ENCODE measurements at places on chromosomes 13 and 19. TPM values are rescaled to one million over a fixed set of nuclear protein-coding genes. Genes with fewer than 3 reads are reported as not detected.

- no peak for DNase-seq
- no peaks in the 10 kb centered on the region for H3K27me3 ChIP-seq
- H3K4me1 ChIP-seq: no peaks in the 10 kb centered on the region
- H3K27ac ChIP-seq: no peak overlapping the region
- no peaks in the 10 kb centered on the region for H3K36me3 ChIP-seq
These were observed 378.4 kb downstream of the KCNRG start for GRCh38 chr13:50393628-50394027.

- H3K27ac ChIP-seq: no peak overlapping the region
- H3K4me3 ChIP-seq: peak overlapping the region; percentile 71
- H3K27me3 ChIP-seq: peaks cover 32% of the 10 kb centered on the region
- H3K4me1 ChIP-seq: peaks cover 11% of the 10 kb centered on the region
These were observed 3.5 kb upstream of the ZFP82 start for GRCh38 chr19:36421749-36422481.

- H3K4me3 ChIP-seq: no peak overlapping the region
- no peak overlapping the region for H3K27ac ChIP-seq
- no peak for DNase-seq
- H3K27me3 ChIP-seq: no peaks in the 10 kb centered on the region
These were observed 88.1 kb downstream of the POSTN start for GRCh38 chr13:37510441-37510840.

GRCh38 chr13:100184095-100184494 lies 95.2 kb downstream of the PCCA start:
- peaks cover 5% of the 10 kb centered on the region for H3K36me3 ChIP-seq
- DNase-seq: no peak
- H3K27ac ChIP-seq: no peak overlapping the region
- no peaks in the 10 kb centered on the region for H3K4me1 ChIP-seq

- no peaks in the 10 kb centered on the region for H3K4me1 ChIP-seq
- no peak overlapping the region for H3K4me3 ChIP-seq
- no peaks in the 10 kb centered on the region for H3K27me3 ChIP-seq
- no peak overlapping the region for H3K27ac ChIP-seq
- H3K36me3 ChIP-seq: peaks cover 31% of the 10 kb centered on the region
These were observed 42.0 kb upstream of the GGACT start for GRCh38 chr13:100630555-100630954.

GRCh38 chr19:11422163-11423065 lies 3.3 kb upstream of the RGL3 start:
- H3K4me1 ChIP-seq: peaks cover 48% of the 10 kb centered on the region
- peak; percentile 93 for DNase-seq
- peaks cover 8% of the 10 kb centered on the region for H3K27me3 ChIP-seq
- H3K27ac ChIP-seq: peak overlapping the region; percentile 97

DNA sequence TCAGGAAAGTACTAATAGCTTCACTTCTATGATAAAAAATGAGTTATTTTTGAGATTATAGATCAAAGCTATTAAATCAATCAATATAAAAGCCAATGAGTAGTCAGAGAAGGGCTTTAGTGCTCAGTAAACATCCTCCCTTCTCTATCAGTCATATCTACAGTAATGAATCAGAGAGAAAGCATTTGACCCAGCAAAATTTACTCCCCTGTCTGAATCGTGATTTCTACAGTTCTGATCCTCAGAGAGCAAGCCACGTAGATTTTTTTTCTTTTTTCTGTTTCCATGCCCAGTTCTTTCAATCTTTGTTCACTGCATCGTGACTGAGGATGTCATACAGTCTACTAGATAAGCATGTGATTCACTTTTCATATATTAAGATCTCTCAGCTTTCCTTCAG lies 16.2 kb upstream of the MBNL2 start:
- H3K4me1 ChIP-seq: no peaks in the 10 kb centered on the region
- H3K36me3 ChIP-seq: no peaks in the 10 kb centered on the region
- peaks cover 19% of the 10 kb centered on the region for H3K27me3 ChIP-seq
- no peak for DNase-seq

DNA sequence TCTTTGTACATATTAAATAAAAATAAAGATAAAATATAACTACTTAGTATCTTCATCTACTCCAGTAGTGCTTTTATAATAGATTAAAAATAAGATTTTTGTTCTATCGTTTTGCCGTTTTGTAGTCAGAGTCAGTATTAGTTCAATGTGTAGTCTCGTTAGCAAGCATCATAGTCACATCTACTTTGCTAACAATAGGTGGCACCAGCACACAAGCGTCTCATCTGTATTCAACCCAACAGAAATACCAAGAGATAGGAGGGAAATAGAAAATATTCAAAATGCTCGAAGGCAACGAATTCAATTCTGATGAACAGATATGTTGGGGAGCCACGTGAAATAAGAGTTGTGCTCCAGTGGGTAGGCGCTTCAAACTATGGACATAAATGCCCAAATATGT lies 21.4 kb upstream of the MICU2 start:
- H3K27me3 ChIP-seq: peaks cover 30% of the 10 kb centered on the region
- no peak overlapping the region for H3K4me3 ChIP-seq
- no peak for DNase-seq
- H3K36me3 ChIP-seq: no peaks in the 10 kb centered on the region
- H3K4me1 ChIP-seq: no peaks in the 10 kb centered on the region
- H3K27ac ChIP-seq: no peak overlapping the region

GRCh38 chr19:32537580-32537979 lies 43.4 kb upstream of the PDCD5 start:
- no peak overlapping the region for H3K4me3 ChIP-seq
- no peak overlapping the region for H3K27ac ChIP-seq
- DNase-seq: no peak

GRCh38 chr19:10503002-10503789 lies at the start of gene KEAP1:
Gene KEAP1, minus strand, starts transcription at chr19:10503356. Its CDS starts 3,323 bp downstream, at chr19:10500033.
- H3K4me3 ChIP-seq: peak within 1 kb of the TSS; percentile 95
- H3K27me3 ChIP-seq: no peaks in the 10 kb centered on the region
- no peak for DNase-seq
- H3K36me3 ChIP-seq: no peaks in the 10 kb centered on the region

DNA sequence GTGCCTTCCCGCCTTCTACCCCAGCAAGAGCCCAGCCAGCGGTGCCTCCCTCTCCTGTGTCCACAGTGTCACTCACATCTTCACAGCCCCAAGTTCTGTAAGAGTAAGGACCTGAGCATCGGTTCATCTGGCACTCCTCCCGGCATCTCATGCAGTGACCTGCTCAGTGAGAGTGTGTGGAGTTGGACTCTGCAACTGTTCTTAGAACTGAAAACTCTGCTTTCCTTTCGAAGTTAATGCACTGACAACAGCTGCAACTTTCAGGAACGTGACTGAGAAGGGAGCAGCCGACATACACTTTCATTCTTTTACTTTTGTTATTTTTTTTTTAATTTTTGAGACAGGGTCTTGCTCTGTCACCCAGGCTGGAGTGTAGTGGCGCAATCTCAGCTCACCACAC lies 41.2 kb downstream of the CEP89 start:
- H3K4me1 ChIP-seq: no peaks in the 10 kb centered on the region
- H3K4me3 ChIP-seq: no peak overlapping the region
- no peak for DNase-seq
- H3K27ac ChIP-seq: no peak overlapping the region

DNA sequence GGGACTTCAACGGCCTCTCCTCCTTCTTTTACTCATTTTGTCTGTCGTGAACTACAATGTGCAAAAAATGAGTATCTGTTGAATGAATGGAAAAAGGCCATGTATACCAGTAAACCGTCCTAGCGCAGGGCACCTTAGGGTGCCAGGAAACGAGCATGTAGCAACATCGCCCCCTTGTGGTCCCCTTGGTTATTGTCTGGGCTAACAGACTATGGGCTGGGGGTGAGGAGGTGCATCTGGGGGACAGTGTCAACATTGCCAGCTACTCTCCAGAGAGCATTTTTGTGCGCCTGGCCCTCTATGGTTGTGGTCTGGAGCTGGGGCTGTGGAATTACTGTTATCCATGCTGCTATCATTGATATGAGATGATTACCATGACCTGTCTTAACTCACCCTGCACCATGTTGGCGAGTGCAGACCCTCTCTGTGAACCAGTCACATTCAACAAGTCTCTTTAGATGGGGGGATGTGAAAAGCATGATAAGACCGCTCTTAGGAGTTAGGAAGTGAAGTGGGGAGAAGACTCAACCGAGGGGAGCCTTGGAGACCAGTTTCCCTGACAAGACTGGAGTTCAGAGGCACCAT lies 22.8 kb upstream of the SIGLEC11 start:
- H3K36me3 ChIP-seq: peaks cover 13% of the 10 kb centered on the region
- DNase-seq: peak; percentile 55
- no peaks in the 10 kb centered on the region for H3K27me3 ChIP-seq
- no peak overlapping the region for H3K27ac ChIP-seq

DNA sequence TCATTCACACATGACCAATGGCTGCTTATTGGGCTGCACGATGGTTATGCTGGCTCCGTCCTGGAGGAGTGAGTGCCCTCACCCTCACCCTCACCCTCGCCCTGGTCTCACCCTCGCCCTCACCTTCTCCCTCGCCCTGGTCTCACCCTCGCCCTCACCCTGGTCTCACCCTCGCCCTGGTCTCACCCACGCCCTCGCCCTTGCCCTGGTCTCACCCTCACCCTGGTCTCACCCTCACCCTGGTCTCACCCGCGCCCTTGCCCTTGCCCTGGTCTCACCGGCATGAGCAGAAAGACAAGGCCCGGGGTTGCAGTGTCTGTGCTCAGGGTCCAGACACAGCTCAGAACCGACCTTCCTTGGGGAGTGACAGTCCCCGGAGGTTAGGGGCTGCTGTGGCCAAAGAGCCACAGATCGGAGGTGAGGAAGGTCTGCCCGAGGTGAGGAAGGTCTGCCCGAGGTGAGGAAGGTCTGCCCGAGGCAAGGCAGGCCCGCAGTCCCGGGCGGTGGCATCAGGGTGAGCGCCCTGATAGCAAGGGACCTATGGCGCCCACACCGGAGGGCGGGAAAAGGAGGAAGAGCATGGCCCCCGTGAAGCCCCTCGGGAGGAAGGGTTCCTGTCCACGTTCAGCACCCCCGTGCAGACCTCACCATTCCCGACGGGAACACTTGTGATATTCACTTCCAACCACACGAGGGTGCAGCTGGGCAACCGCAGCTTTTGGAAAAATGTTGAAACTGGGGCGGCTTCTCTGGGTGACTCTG lies 65.6 kb downstream of the MCF2L start:
- no peak overlapping the region for H3K4me3 ChIP-seq
- H3K27me3 ChIP-seq: no peaks in the 10 kb centered on the region
- no peak for DNase-seq
- H3K4me1 ChIP-seq: no peaks in the 10 kb centered on the region
- peaks cover 4% of the 10 kb centered on the region for H3K36me3 ChIP-seq

DNA sequence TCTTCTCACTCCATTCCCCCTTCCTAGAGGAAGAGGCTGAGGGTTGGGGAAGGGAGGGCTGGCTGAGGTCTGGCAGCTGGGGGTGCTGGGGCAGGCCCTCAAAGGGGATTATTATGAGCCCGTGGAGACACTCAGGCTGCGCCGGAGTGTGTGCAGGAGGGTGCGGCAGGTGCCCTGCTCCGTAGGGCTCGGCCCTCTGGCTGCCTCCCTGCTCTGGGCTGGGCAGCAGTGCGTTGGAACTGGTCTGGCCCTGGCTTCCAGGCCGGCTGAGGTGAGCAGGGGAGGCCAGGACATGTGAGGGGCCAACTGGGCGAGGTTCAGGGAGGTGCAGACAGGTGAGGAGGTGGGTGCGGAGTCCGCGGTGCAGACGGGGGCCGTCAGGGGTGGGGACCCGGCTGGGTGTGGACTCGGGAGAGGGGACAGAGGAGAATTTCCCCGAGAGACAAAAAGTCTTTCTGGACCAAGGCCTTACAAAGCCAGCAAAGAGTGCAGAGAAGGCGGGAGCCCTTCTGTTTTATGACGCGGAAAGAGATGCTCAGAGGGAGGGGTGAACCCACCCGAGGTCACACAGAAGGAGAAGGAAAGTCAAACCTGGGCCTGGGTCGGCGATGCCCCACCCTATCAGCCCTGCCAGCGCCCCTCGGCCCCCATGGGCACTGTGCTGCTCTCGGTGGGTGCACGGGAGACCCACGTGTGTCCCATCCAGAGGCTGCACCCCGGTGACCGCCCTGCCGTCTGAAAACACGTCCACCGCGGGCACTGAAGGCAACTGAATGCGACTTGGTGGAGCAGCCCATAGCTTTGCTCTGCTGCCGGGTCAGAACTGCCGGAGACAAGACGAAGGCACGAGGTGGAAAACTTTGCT lies 31.0 kb downstream of the PIP5K1C start:
- peaks cover 51% of the 10 kb centered on the region for H3K4me1 ChIP-seq
- no peak for DNase-seq

Gene NCR1
- not detected for polyA plus RNA-seq

Gene TNFSF9
- polyA plus RNA-seq: 0.96 TPM

Gene KASH5
- polyA plus RNA-seq: not detected

Gene C13orf42
- not detected for polyA plus RNA-seq

Gene PROSER1
- polyA plus RNA-seq: 11.4 TPM

Gene PRR20E
- polyA plus RNA-seq: not detected

Gene ZNF554
- polyA plus RNA-seq: 2.5 TPM

Gene MBD3L5
- not detected for polyA plus RNA-seq
